ENCODE measurements at places on chromosomes 16 and 17. TPM values are rescaled to one million over a fixed set of nuclear protein-coding genes. Genes with fewer than 3 reads are reported as not detected.

GRCh38 chr17:444879-445454, 92.4 kb upstream of the RPH3AL start:
- H3K27ac ChIP-seq, result no peak overlapping the region
- H3K4me1 ChIP-seq, result no peaks in the 10 kb centered on the region
- no peak for DNase-seq
- H3K4me3 ChIP-seq, result no peak overlapping the region
- H3K27me3 ChIP-seq, result no peaks in the 10 kb centered on the region

DNA sequence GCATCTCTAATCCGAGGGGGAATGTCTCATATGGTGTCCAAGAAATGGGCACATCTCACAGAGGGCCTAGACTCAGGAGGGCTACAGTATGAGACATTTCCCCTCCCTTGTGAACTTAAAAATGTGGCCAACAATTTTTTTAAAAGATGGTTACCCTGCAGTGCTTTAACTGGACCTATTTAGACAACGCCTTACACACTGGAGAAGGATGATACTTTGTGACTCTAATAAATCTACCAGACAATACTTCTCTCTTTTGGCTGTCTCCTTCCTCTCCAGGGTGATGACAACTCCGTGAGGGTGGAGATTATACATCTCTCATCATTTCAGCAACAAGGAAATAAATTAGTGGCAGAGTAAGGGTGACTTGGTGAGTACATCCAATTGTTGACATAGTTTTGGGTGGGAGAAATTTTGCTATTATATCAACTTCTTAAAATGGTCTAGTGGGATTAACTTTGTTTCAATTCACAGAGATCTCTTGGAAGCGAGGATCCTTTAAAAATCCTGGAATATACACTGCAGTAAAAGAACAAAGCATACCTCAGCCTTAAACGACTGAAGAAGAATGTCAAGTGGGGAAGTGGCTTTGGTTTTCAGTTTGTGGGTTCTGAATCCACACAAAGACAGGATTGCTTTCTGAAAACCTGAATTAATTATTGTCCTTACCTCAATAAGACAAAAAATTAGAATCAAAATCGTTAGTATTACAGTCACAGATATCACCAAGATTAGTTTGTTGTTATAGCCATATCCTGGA, 89.8 kb downstream of the KPNA2 start:
- H3K4me3 ChIP-seq, result no peak overlapping the region
- no peaks in the 10 kb centered on the region for H3K27me3 ChIP-seq
- H3K36me3 ChIP-seq, result no peaks in the 10 kb centered on the region
- H3K4me1 ChIP-seq, result no peaks in the 10 kb centered on the region
- no peak overlapping the region for H3K27ac ChIP-seq
- DNase-seq, result no peak

- H3K4me3 ChIP-seq, result no peak overlapping the region
- H3K27me3 ChIP-seq, result no peaks in the 10 kb centered on the region
- peaks cover 17% of the 10 kb centered on the region for H3K36me3 ChIP-seq
- no peak for DNase-seq
- H3K4me1 ChIP-seq, result peaks cover 13% of the 10 kb centered on the region
These were observed 70.7 kb downstream of the CMIP start for GRCh38 chr16:81515281-81515680.

SHCBP1 gene
- total RNA-seq, result 15.1 TPM

UNKL gene
- total RNA-seq, result 38.7 TPM

TP53TG3F gene
- total RNA-seq, result not detected

ZFPM1 gene
- total RNA-seq, result 18.1 TPM
